WTC11 (cell line): ENCODE measurements at places on chromosomes 5 and 9.

- no peak for DNase-seq
Measured at GRCh38 chr9:111853450-111853827, 43.2 kb upstream of the UGCG start.

DNA sequence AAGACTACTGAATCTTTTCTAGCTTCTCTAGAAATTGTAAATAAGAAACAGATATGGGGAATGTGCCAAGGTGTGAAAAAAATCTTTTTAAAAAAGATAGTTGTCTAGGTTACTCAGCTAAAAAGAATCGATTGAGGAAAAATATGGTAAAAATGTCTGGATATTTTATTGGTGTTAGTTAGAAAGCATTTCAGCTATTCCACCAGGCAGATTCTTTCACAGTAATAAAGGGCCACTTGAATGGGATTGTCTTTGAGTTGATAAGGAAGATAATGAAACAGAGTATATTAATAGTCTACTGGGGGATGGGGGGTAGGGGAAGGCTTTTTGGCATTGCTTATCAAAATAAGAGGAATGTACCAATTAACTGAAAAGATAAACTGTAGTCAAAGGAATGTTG is 51.9 kb downstream of the SLIT3 start:
- DNase-seq: no peak

DNA sequence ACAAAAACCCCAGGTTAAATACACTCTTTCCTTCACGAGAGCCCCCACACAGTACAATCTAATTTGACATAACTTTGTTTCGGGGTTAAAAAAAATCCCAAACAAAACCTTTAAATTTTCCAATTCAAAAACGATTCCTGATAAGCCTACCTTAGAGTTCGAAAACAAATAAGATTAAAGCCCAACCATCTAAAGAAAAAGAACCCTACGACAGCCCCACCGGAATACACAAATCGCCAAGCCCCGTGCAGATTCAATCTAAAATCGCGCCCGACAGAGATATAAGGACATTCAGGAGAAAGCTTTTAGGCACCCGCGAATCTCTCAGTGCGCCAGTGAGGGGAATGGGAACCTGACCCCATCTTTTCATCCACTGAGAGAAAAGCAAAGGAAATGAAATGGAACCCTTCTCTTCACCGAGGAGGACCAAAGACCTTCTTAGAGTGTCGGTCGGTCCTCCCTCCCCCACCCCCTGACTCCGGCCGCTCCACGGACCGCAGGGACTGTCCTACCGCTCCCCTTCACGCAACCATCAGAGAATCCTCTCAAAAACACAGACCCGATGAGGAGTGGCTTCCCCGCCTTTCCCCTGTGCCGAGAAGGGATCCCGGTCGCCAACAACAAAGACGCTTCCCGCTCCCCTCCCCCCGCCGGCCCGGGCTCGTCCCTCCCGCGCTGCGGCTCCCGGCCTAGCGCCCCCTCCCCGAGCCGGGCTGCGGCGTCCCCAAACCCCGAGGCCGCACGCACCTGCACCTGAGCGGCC is 925 bp downstream of the ABHD17B start:
- peak; percentile 74 for DNase-seq

DNA sequence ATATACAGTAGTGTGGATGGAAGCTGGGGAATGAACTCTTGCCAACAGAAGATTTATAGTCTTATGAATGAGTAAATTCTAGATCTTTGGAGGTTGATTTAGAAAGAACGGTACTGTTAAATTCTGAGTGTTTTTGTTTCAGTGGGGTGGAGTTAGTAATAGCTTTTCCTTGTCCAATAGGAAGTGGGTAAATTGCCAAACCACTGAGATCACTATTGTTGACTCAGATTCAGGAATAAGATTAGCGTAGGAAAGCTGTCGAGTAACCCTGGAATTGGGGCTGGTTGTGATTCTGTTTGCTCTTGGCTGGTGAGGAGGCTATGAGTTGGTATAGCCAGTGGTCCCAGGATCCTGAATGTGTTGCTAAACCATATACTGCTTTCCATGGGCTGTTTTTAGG is 155.6 kb downstream of the ARHGAP26 start:
- DNase-seq: no peak

DNA sequence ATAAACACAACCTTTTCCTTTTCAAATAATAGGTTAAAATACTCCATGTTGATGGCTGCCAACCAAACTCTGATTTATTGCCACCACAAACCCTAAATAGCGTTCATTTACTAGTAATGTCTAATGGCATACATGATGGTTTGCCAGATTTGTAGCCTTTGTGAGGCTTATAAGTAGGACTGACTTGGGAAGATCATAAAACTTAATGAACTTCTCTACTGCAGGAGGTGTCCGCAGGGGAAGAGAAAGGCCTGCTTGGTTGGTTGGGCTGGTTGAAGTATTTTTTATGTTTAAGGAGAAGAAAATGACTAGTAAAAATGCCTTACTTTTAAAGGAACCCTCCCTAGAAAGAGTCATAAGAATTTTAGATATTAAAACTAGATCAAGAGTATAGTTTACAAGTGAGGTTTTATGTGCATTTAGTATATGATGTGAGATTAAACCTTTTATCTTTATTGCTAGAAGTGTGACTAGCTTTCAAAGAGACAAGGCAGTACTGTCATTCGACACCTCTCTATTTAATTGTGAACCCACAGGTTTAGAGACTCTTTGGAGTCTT is 5.0 kb downstream of the PBX3 start:
- no peak for DNase-seq

DNA sequence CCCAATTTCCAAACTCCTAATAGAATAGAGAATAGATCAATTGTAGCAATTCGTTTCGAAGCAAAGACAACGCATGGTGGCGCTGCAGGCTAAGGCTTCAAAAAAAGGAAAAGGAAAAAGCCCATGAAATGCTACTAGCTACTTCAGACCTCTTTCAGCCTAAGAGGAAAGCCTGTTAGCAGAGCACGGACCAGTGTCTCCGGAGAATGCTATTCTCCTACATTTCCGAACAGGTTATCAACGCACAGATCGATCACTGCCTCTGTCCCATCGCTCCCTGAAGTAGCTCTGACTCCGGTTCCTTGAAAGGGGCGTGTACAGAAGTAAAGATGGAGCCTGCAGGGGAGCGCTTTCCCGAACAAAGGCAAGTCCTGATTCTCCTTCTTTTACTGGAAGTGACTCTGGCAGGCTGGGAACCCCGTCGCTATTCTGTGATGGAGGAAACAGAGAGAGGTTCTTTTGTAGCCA is at the start of gene PCDHB15:
Gene PCDHB15, plus strand, starts transcription at position 146 of the 468 bp plus-strand sequence. Its CDS starts 184 bp downstream, at position 330.
- DNase-seq: peak; percentile 85

GRCh38 chr5:32852535-32852934 is 141.4 kb downstream of the NPR3 start:
- peak; percentile 63 for DNase-seq

- DNase-seq: no peak
Measured at GRCh38 chr5:109105631-109106267, 304.0 kb downstream of the PJA2 start.

GRCh38 chr5:117333011-117333410 is 758.4 kb upstream of the SEMA6A start:
- no peak for DNase-seq

- no peak for DNase-seq
Measured at GRCh38 chr5:87120518-87121303, 147.0 kb upstream of the RASA1 start.

DNA sequence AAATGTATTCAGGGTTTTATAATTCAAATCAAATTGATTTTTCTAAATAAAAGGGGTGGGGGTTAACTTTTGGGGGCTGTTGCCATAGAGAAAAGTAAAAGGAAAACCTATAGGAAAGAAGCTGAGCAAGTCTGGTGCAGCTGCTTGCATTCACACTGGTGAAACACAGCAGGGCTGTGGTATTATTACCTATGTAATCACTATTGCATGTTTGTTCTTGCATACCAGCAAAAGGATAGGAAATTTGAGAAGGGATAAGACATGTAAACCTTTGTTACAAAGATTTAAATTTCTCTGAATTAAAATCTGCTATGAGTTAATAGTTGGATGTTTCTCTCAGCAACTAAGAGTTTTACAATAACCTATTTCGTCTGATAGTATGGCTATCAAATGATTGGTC is 346.7 kb downstream of the EFNA5 start:
- DNase-seq: no peak

DNA sequence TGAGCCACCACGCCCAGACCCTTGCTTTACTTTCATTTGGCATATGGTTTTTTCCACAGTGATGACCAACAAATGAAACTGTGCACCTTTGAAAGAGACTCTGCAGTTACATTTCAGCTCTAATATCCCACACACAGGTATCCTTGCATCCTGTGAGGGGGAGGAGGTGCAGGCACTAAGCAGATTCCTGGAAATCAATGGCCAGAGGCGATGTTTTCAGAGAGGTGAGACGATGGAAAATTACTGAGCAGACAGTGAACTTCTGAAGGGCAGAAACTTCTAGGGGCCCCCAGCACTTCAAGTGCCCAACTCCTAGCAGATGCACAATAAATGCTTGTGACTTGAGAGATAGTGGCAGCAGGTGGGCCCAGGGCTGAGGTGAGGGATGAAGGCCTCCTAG is 29.8 kb upstream of the GNE start:
- no peak for DNase-seq

DNA sequence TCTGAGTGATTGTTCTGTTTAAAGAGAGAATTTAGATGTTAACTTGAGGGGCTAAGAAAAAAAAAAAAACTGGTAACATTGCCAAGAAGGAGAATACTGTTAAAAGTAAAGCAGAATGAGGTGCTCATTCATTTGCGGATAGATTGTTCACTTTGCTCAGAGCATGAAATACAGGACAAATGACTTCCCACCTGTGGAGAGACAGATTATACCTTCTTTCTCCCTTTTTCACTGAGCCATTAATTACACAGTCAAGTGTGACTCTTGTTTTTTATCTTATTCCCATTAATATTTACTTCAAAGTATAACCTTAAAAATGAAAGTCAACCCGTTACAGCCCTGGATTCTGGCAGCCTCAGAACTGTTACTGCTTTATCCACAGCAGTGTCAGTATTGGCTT is 264.5 kb downstream of the TAF11L14 start:
- DNase-seq: no peak

- no peak for DNase-seq
Measured at GRCh38 chr5:162202285-162202880, 134.8 kb downstream of the GABRG2 start.

GRCh38 chr5:80644900-80645299 is 9.6 kb upstream of the MSH3 start:
- no peak for DNase-seq

DNA sequence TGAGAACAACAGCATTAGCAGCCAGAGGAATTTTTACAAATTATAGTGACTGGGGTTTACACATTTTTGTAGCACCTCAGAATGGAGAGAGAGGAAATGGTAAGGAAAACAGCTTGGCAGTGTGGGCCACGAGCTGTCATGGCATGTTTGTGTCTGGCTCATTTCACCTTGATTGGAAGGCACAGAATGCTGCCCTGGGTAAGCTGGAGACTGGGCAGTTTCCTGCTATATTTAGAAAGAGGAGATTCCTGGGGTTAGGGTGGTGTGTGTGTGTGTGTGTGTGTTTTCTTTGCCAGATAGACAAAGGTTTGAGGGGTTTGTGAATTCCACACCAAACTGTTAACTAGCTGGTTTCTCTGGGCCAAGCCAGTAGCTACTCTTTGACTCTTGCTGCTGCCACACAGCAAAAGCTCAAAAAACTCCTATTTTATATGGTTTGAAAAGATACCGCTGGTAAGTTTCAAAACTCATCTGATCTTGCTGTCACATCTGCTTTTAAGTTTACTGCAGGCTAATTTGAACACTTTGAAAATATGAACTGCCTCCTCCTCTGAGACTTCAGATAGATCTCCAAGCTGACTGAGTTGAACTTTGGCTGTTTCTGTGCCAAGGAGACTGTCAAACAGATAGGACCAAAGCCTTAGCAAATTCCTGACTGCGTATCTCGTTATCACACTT is 9.1 kb downstream of the ARHGAP26 start:
- no peak for DNase-seq

GRCh38 chr9:93045521-93045920 is 13.0 kb upstream of the SUSD3 start:
- no peak for DNase-seq

DNA sequence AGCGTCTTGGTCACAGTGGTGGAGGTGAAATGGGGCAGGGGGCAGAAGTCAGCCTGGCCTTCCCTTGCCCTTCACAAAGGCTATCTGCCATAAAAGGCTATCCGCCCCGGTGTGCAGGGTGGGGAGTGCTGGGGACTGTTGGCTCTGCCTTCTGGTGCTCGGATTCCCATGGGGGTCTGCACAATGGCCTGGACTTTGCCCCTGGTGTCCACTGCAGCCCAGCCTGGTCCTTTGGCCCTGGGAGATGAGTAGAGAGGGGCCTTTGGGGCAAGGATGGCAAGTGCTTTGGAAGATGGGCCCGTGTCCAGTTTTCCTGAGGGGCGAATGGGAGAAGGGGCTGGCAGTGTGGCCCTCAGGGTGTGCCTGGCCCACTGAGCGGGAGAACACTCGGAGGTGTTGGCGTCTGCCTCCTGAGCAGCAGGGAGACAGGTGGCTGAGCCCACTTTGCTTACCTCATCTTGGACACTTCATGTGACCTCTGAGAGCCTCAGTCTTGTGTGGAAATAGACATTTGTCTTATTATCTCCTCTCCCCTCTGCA is 69.9 kb downstream of the HSPA4 start:
- no peak for DNase-seq

- no peak for DNase-seq
Measured at GRCh38 chr5:170372971-170373370, 16.2 kb downstream of the KCNMB1 start.

- no peak for DNase-seq
Measured at GRCh38 chr9:91282292-91282691, 79.4 kb downstream of the AUH start.

DNA sequence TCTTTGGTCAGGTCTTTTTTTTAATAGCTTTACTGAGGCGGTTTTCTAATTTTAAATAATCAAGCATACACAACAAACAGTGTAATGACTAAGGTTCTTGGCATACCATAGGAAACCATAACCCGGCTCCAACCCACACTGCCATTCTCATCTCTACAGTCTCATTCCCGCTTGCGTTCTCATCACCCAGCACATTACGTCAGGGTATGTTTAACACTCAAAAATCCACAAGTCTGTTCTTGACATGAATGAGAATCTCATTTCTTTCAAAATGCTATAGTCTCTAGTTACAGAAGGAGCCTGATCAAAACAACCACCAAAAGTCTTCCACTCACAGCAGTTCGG is 505 bp downstream of the C5orf34 start:
- DNase-seq: no peak

DNA sequence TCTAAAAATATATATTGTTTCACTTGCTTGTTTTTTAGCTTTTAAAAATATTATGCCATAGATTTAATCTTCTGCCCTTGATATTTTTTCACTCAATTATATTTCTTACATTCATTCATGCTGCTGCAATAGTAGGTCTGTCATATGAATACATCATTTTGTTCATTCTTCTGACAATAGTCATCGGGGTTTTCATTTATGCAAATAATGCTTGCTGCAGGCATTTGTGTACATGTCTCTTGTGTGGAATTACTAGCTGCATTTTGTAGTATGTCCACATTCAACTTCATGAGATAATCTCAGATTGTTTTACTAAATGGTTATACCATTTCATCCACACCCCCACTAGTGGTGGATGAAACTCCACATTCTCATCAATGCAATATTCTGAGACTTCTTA is 5.3 kb upstream of the PLPP1 start:
- no peak for DNase-seq

DNA sequence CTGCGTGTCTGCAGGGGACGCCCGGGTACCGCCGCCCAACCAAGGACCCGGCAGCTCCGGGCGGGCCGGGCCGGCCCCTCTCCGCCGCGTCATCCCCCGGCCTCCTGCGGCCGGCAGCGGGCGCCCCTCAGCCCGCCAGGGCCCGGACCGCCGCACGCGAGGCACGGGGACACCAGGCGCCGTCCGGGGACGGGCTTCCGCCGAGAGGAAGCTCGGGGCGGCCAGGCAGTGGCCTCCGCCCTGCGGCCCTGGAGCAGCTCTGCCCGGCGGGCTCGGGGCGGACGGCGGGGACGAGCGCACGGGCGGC is 373 bp downstream of the FBXW5 start:
- DNase-seq: no peak
